ENCODE measurements at places on chromosomes 11 and 22.

DNA sequence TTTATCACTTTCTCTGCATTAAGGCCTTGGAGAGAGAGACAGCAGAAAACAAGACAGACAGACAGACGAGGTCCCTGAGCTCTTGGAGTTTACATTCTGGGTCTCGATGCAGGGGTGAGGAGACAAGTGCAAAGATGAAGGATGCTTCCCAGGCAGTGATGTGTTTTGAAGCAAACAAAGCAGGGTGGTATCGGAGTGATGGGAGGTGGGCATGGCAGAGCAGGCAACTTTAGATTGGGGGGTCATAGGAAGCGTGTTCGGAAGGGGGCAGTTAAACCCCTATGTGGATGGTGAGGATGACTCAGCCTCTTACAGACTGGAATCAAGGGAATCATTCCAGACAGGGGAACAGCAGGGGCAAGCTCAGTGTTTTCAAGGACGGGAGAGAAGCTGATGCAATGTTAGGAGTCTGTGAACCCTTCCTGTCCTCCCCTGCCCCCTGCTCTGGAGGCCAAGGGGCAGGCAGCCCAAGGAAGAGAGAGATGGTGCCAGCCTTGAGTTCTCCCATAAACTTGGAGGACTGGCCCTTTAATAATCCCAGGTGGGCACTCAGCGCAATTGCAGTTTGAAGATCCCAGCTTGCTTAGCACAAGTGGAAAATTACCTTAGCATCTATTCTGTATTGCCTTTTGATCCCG, 180.2 kb downstream of the CHST1 start:
- no peak for DNase-seq

DNA sequence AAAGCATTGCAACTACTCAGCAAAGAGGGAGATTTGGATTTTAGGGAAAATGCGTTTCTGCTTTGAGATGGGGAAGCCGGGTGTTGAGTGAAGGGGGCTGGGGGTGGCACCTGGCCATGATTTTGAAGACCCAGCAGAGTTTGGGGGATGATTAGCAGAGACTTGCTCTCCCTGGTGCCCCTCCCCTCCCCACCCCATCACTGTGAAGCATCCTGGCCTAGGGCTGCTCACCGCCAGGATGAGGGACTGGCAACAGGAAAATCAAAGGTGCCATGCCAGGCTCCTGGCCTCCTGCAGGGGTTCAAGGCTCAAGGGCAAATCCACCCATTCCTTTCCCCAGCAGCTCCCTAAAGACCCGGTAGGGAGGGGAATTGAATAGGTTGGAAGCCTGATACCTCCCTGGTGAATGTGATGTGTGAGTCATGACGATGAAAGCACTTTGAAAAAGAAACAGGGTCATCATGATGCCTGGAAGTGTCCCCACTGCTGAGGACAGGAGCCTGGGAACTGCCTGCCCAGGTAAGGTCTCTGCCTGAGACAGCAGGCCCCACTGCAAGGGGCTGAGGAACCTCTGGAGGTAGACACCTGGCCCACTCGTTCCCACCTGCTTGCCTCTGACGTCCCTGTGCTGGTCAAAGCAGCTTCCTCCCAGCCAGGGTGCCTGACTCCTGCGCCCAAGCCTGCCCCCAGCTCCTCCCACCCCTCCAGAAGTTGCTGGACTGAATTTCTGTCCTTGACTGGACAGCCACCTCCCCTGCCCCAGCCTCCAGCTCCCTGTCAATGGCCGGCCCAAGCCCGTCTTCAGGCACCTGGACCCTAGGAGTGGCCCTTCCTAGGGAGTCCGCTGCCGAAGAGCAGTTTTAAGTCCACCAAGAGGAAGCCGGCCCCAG, 1.7 kb downstream of the CHST1 start:
- no peak for DNase-seq

GRCh38 chr11:130066338-130066737, 3.4 kb upstream of the APLP2 start:
- no peak for DNase-seq

- no peak for DNase-seq
Observed at GRCh38 chr11:131537196-131537595, 166.8 kb downstream of the NTM start.

GRCh38 chr11:134045799-134046635, 22.9 kb upstream of the JAM3 start:
- peak; percentile 84 for DNase-seq

- DNase-seq: peak; percentile 14
Observed at GRCh38 chr11:68687986-68688385, 3.6 kb downstream of the GAL start.

DNA sequence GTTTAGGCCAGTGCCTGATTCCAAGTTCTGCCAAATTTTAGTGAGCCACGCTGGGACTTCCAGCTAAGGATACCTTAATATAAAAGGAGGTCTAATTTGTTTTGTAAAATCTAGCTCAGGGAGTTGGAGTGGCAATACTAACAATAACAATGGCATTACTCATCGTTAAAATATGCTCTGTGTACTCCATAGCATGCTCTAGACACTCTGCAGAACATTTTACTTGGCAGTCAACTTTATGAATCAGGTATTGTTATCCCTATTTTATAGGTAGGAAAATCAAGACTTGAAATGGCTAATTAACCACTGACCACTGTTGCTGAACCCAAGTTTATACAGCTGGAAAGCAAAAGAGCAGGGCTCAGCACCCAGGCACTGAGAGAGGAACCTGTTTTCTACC, 485.0 kb upstream of the KIRREL3 start:
- DNase-seq: no peak

DNA sequence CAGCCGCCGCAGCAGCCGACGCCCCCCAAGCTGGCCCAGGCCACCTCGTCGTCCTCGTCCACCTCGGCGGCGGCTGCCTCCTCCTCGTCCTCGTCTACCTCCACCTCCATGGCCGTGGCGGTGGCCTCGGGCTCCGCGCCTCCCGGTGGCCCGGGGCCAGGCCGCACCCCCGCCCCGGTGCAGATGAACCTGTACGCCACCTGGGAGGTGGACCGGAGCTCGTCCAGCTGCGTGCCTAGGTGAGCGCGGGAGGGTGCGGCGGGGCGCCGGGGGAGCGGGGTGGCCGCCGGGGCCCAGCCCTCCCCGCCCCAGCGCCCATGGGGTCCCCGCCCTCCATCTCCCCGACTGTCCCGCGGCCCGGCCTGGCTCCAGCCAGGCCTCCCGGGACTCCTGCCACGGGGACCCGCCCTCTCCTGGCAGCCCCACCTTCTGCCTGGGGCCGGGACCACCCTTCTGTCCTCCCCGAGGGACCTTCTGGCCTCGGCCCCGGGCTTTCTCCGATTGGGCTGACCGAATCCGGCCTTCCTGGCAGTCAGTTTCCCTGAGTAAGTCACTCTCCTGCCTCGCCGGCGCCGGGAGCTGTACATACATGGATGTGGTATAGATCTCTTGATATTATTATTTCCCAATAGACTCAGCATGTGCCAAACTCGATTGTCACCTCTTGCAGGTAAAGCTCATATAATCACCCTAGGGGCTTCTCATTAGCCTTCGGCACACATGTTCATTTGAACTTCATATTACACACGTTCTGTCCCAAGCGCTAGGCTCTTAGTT, 720 bp downstream of the PACS1 start:
- DNase-seq: peak; percentile 63

DNA sequence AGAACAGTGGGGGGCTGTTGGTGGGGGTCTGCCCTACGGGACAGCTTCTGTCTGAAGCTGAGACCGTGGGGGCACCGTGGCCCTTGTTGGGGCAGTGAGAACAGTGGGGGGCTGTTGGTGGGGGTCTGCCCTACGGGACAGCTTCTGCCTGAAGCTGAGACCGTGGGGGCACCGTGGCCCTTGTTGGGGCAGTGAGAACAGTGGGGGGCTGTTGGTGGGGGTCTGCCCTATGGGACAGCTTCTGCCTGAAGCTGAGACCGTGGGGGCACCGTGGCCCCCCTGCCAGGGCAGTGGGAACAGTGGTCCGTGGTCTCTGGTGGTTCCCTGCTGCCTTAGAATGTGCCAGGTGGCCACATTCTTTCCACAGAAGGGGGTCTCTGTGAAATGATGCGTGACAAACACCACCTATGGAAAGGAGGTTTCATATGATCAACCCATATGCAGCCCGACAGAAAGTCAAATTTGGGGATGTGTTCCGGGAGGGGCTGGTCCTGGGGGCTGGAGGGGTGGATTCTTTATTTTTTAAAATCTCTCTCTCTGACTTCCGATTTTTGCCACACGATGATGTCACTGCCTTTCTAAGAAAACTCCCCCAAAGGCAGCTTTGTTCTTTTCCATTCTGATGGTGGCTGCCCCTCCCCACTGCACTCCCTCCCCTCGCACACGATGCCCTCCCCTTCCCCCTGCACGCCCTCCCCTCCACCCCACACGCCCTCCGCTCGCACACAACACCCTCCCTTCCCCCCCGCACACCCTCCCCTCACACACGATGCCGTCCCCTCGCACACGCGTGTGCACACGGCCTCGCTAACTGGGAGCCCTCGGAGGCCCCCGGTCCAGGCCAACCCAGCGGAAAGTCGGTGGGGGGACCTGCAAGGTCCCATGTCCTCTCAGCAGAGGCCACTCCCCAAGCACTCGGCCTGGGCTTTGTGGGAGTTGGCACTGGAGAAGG, 1186.5 kb downstream of the BRD1 start:
- DNase-seq: no peak

GRCh38 chr11:5887661-5888060, 5.3 kb upstream of the OR52E5 start:
- DNase-seq: no peak

GRCh38 chr22:22816766-22817410, 70.7 kb upstream of the IGLL5 start:
- DNase-seq: no peak

- DNase-seq: no peak
Observed at GRCh38 chr22:29041408-29041807, 20.2 kb downstream of the C22orf31 start.

DNA sequence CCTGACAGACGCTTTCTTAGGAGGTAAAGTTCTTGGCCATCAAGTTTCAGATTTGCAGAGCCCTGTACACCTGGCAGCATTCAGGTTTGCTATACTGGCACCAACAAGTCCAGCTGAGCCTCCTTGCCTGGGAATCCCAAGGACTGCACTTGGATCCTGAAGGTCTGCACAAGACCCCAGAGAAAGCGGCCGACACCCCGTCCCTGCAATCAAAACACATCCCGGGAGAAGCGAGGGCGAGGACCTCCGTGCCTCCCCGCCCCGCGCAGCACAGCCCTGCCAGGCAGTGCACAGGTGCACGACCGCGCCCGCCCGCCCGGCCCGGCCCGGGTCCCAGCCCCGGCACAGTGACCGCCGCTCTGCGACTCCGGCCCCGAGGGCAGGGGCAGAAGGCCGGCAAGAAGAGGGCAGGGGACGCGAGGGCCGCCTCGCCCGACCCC, 559 bp downstream of the MRTFA start:
- no peak for DNase-seq

- no peak for DNase-seq
Observed at GRCh38 chr22:40758390-40758789, 60.8 kb downstream of the SLC25A17 start.

GRCh38 chr11:44585421-44585820, 20.0 kb downstream of the CD82 start:
- DNase-seq: no peak

GRCh38 chr11:70087446-70088167, 9.5 kb downstream of the ANO1 start:
- DNase-seq: no peak

Data from D341Med (cell line).